ENCODE measurements at places on chromosomes 6 and 20. TPM values are rescaled to one million over a fixed set of nuclear protein-coding genes. Genes with fewer than 3 reads are reported as not detected.
A peak's percentile ranks its signal among the peaks of the same experiment; 100 is the strongest.

DNA sequence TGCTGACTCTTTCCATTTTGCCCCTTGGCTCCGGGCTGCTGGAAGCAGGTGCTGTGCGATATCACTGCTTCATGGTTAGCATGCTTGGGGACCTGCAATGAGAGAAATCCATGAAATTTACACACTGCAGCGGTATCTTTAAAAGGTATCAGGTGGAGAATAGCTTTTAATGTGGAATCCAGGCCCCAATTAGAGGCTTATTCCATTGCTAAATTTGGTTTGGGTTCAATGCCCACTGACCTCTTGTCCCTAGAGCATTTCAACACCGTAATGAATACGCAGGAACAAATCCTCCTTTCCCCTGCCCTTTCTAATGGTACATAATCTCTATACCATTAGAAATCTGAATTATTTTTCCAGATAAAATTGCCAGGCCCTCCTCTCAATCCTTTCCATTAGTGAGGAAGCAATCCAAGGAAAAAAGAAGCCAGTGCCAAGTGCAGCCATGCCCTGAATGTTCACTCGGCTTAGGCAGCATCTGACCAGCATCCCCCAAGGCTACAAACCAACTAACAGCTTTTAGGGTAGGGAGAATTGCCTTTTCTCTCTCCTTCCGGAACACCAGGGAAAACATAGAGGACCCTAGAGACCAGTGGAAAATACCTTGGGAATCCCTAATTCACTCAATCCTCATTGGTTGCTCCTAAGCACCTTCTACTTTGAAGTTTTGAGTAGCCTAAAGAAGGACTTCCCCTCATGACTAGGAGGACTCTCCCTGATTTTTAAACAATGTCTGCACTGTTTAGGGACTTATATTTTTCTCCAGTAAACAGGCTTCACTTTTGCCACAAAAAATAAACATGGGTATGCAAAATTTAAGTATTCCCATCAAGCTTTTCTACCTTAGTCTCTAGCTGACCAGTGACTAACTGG, 143.1 kb downstream of the QRSL1 start:
- DNase-seq: no peak

- no peak for DNase-seq
These were observed 4.8 kb upstream of the MOCS1 start for GRCh38 chr6:39938773-39939654.

Gene RAMACL
- total RNA-seq: 2.7 TPM

DNA sequence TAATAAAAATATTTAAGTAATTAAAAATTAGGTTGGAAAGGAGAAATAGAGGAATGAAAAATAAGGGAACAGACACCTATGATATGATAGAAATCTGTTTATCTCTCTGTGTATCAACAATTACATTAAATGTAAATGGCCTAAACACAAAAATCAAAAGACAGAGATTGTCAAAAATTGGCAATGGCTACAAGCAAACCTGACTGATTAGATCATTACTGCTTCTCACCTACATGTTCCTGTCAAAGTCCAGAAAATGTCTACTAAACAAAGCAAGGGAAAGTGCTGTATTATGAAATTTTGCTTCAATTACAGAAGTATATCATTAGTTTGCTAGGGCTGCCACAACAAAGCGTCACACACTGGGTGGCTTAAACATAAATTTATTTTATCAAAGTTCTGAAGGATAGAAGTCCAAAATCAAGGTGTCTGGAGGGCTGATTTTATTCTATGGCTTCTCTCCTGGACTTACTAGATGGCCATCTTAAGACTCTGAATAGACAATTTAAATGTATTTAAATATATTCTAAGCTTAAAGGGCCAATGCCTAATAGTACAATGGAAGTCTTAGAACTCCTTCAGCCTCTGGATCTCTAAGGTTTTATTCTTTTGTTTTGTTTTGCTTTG, 6.3 kb downstream of the ME1 start:
- no peak for DNase-seq

- peak; percentile 91 for DNase-seq
These were observed 164.8 kb downstream of the BACH2 start for GRCh38 chr6:90131614-90132423.

Gene SUPT3H
- total RNA-seq: 7.9 TPM

- no peak for DNase-seq
These were observed 98.7 kb downstream of the SULF2 start for GRCh38 chr20:47686545-47686944.

GRCh38 chr6:119278625-119279024, 70.9 kb downstream of the MAN1A1 start:
- no peak for DNase-seq

- DNase-seq: no peak
These were observed 387.1 kb upstream of the JARID2 start for GRCh38 chr6:14858808-14859207.

DNA sequence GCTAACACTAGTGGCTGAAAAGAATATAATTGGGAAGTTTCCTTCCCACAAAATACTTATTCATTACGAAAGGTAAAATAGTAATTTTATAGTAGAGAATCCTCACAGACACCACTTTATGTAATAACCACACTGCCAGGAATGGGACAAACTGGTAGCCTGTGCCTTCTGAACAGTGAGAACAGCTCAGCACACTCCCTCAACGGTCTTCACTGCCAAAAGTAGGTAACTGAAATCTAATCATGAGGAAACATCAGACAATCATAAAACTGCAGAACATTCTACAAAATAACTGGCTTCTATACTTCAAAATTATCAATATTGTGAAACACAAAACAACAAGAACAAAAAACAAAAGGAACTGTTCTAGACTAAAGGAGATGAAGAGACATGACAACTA, 44.1 kb downstream of the NUP153 start:
- no peak for DNase-seq

Gene GSTA2
- total RNA-seq: not detected

- no peak for DNase-seq
These were observed 18.9 kb upstream of the DSN1 start for GRCh38 chr20:36792422-36792821.

DNA sequence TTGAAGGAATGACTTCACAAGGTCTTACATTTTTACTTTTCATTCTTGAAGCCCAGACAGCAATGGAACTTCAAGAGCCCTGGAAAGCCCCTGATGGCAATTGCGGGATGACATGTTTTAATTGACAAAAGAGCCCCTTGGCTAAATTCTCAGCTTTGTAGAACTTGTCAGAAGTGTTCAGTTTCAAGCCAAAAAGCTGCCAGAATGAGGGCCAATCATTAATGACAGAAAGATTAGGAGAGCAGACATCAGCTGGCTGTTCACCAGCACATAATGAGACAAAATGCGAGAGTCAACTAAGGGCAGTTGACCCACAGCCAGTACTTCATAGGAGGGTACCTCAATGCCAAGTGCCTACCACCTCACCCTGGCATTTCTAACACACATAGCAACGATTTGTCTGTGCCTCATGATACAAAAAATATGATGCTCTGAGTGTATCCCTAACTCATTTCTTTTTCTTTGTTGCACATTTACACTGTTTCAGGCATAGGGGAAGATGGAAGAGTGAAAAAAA, 243.1 kb downstream of the MYLK4 start:
- no peak for DNase-seq

All from posterior vena cava (tissue), 2 donors.